ENCODE measurements at places on chromosomes 4 and X.

DNA sequence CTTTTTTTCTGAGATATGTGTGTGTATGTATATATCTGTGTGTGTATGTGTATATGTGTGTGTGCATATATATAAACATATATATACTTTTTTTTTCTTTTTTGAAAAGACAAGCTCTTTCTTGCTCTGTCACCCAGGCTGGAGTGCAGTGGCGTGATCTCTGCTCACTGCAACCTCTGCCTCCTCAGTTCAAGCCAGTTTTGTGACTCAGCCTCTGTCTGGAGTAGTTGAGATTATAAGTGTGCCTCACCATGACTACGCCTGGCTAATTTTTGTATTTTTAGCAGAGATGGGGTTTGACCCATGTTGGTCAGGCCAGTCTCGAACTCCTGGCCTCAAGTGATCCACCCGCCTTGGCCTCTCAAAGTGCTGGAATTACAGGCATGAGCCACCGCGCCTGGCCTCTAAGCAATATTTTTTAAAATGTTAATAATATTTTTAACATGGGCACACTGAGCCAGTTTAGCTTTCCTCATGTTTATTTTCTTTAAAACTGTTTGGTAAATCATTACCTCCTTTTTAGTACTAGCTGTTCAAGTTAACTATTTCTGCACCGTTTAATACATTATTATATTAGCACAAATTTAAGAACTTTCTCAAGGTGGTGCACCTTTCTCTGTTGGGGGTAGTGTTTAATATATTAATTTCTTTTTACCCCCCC lies 33.3 kb downstream of the BBS12 start:
- peak; percentile 73 for DNase-seq

DNA sequence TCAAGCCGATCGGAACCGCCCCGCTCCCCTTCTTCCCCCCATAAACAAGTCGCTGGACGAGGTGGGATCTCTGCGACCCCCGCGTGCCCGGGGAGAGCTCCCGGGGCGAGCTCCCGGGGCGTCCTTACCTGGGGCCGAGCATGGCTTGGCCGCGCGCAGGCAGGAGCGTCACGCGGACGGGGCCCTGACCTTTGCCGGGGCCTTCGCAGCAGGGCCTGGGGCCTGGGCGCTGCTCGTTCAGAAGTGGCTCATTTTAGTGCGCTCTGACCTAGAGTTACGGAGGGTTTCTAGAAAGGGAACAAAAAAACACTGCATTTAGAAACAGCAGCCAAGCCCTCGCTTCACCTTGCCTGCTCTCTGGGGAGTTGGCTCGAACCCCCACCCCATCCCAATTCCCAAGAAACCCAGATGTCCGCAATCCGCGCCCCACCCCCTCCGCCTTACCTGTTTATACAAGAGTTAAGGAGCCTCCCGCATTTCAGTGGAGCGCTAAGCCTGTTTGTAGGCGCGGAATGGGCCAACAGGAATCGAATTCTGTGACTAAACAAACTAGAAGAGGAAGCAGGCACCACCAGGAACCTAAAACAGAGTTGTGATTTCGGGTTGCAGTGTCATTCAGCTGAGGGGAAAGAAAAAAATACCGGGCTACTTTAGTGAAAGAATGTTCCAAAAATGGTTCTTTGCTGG lies 814 bp upstream of the RBM47 start:
- DNase-seq, result peak; percentile 28

DNA sequence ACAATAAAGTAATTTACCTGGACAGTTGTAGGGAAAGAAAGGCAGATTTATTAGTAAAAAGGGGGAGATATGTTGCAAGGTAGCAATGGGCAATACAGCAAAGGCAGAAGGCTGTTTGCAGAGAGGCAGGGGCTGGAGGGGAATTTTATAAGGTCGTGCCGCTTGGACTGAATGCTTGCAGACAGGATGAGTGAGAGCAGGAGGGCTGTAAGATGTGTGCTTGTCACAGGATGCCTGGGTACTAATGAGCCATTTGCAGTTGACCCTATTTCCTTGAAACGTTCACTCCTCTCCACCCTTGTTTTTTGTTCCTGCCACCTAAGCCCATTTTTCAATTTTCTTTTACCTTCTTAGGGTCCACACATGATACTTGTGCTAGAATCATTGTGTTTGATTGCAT lies 214.7 kb downstream of the TRAM1L1 start:
- no peak for DNase-seq

- peak; percentile 8 for DNase-seq
These were observed 48.3 kb downstream of the AMELX start for GRCh38 chrX:11341274-11342201.

- DNase-seq, result no peak
These were observed 23.1 kb upstream of the KLHL2 start for GRCh38 chr4:165184220-165184619.

- DNase-seq, result no peak
These were observed 907.6 kb downstream of the FSTL5 start for GRCh38 chr4:161256172-161256571.

DNA sequence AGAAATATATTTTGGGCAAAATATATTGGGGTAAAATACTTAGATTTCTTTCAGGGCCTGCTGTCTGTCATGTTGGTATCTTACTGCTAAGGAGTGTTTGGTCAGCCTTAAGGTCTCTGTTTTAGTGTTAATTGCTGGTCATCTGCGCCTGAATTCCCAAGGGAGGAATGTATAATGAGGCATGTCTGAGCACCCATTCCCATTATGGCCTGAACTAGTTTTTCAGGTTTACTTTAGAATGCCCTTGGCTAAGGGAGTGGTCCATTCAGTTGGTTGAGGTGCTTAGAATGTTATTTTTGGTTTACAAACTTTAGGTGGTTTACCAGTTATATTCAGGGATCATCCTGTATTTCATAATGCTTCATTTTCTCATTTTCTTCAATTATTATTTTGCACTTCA lies 125.9 kb downstream of the CFAP299 start:
- no peak for DNase-seq

DNA sequence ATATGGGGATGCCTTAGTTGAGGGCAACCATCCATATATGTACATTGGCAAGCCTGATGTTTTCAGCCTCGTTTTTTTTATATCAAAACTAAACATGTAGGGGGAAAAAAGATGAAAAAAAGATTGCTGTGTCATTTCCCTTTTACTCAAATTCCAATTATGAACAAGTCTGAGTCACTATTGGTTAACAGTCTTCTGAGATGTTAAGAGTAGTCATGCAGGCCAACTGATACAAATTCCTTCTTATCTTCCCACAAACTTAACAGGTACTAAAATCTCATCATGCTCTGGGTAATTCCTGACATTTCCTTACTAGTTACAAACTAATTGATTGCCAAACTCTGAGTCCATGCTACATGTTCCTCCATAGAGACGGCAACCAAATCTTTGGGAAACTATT lies 222.1 kb downstream of the FRMPD4 start:
- DNase-seq, result peak; percentile 7

- no peak for DNase-seq
These were observed 11.3 kb upstream of the PCYT1B start for GRCh38 chrX:24658421-24658820.

GRCh38 chr4:116638592-116638991 lies 446.8 kb downstream of the TRAM1L1 start:
- DNase-seq, result no peak

DNA sequence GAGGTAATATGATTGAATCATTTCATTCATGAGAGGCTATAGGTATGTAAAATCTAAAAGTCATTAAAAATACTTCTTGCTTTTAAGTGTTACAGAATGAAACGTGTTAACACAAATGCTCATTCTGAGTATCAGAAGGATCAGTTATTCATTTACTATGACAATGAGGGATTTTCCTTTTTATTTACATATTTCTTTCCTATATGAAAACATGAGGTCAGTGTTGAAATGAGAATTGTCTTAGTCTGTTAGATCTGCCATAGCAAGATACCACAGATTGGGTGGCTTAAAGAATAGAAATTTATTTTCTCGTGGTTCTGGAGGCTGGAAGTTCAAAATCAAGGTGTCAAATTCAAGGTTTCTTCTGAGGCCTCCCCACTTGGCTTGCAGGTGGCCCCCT lies 181.2 kb downstream of the ARHGAP10 start:
- no peak for DNase-seq

GRCh38 chrX:68876731-68877130 lies 47.9 kb downstream of the EFNB1 start:
- no peak for DNase-seq

- DNase-seq, result no peak
These were observed 489.6 kb downstream of the STPG2 start for GRCh38 chr4:97653701-97654100.

GRCh38 chr4:142222127-142222526 lies 585.7 kb downstream of the IL15 start:
- no peak for DNase-seq

DNA sequence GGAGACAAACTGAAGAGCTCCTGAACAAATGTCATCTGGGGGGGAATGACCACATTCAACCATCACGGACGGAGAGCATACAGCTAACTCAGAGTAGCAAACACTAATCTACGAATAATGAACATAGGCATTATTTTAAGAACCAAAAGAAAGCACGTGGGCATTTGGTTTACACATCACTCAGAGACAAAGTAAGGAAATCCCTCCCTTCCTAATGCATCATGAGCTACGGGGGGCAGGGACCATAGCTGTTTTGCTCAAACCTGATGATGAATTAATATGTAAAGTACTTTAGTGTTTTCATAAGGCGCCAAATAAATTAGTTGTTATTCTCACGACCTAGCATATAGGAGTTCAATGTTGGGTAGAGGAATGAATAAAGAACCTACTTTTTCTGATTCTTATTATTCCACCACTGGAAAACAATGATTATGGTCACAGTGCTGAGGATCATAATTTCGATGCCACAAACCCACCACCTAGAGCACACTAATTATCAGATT lies 11.7 kb upstream of the TMEM156 start:
- no peak for DNase-seq

DNA sequence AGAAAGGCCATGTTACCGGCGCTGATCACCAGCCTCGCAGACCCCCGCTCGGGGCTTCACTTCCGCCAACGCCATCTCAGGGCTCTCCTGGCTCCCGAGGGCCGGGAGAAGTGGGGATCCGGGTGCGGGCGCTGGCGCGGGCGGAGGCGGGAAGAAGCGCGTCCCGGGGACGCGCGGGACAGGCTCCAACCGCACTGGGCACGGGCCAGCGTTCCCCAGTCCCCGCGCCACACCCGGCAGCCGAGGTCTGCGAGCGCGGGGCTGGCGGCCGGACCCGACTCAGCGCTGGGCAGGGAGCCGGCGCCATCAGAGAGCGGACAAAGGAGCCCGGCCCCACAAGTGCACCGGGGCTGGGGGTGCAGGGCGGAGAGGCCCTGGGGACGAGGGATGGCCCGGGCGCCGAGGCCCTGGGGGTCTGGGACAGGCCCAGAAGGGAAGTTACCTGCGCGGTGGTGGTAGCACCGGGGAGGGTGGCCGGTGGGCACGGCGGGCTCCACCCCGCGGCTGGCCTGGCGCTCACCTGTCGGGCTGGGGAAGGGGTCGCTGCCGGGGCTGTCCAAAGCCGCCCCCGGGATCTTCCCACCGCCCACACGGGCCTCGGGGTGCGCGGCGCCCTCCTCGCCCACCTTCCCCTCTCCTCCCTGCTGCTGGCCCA lies 449 bp downstream of the CTPS2 start:
- DNase-seq, result no peak

- no peak for DNase-seq
These were observed 8.8 kb downstream of the EPHA5 start for GRCh38 chr4:65661471-65661870.

DNA sequence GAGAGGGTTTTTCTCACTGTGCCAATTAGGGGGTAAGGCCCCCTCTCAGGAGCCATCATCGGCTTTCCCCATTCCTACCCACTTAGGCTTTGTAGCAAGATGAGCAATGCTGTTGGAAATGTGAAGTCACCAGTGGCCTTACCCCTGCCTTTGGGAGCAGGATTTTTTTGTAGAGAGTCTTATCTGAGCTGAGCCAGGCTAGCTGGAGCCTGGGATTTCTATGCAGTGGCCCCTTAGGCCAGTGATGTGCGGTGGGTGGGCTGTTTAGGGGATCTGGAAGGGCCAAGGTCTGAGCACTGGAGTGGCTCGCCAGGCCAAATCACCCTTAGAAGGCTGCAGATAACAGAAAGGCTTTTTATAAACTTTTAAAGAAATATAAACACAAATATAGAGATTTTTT lies 4.2 kb downstream of the CXorf65 start:
- no peak for DNase-seq

- DNase-seq, result no peak
These were observed 50.4 kb upstream of the TRAM1L1 start for GRCh38 chr4:117135634-117136354.

- DNase-seq, result no peak
These were observed 18.4 kb upstream of the COX18 start for GRCh38 chr4:73087871-73088270.

DNA sequence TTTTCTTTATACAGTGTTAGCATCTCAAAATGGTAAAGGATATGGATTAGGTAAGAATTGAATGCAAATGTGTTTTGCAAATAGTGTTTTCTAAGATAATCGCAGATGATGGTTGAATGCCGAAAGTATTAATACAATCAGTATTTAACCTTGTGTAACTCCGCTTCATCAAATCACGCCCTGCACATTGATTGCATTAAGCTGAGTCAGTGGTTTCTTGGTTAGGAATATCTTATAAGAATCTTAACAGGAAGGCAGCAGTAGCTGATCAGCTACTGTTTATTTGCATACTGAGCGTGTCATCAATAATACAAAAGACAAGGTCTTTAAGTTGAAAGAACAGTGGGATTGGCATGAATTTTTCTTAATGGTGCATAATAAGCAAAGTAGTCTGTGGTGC lies 545.4 kb downstream of the RPA4 start:
- DNase-seq, result no peak

- no peak for DNase-seq
These were observed 2.5 kb downstream of the OCIAD2 start for GRCh38 chr4:48904101-48904500.

DNA sequence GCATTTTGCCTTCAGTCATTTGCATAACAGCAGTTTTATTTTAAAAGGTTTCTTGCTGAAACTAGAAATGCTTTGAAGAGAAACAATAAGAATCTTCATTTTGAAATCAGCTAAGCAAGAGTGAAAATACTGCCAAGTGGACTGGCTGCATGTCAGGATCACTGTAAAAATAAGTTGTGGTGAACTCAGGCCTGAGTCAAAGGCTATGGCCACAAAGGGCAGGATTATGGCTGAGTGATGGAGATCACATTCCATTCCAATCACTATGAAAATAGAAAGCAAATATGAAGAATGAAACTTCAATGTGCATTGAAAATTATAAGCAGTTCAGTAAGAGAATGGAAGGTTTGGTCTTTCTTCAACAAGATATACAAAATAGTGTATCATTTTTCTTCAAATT lies 224.5 kb downstream of the PCDH18 start:
- DNase-seq, result no peak

- no peak for DNase-seq
These were observed 54.3 kb downstream of the SLIT2 start for GRCh38 chr4:20305976-20306375.

- DNase-seq, result peak; percentile 62
These were observed 66.3 kb upstream of the FAM9C start for GRCh38 chrX:13110433-13111324.

- DNase-seq, result no peak
These were observed 136.8 kb downstream of the ANAPC4 start for GRCh38 chr4:25513814-25514213.

DNA sequence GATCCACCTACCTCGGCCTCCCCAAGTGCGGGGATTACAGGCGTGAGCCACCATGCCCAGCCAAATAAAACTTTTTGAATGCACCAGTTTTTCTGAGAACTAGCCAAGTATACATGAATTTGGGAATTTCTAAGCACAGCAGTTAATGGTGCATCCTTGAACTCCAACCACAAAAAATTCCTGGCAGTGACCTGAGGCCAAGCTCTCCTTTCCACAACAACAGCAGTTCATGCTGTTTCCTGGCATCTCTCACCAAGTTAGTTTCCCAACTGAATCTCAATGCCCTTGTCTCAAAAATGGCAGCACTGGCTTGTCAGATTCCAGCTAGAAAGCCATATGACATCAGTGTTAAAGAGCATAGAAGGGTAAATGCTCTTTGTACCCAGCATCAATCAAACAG lies 15.9 kb upstream of the XKRX start:
- DNase-seq, result no peak

All from A549 (cell line).